Tibial artery (tissue), 4 donors: ENCODE measurements at places on chromosomes 7 and 10.

- DNase-seq = peak; percentile 21
Measured at GRCh38 chr7:28627263-28627653, 214.9 kb downstream of the CREB5 start.

- no peak for DNase-seq
Measured at GRCh38 chr10:124369066-124369465, 49.7 kb downstream of the OAT start.

- DNase-seq = no peak
Measured at GRCh38 chr7:102416406-102416805, 17.0 kb upstream of the ORAI2 start.

DNA sequence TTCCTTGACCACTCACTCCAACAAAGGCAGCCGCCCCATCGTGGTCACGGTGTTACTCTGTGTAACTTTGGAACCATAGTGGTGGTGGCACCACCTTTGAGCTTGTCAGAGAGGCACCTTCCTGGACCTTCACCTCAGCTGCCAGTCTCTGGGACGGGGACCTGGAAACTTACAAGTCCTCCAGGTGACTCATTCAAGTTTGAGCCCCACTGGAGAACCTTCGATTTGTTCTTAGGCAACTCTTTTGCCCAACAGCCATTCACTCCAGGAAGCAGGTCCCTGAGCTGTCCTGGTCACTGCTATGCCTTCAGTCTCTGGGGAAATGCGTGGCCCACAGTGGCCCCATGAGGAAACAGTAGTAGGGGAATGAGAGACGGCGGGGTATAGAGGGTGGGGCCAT lies 17.2 kb downstream of the STX1A start:
- no peak for DNase-seq

- DNase-seq = no peak
Measured at GRCh38 chr10:116207690-116208089, 65.3 kb downstream of the GFRA1 start.

DNA sequence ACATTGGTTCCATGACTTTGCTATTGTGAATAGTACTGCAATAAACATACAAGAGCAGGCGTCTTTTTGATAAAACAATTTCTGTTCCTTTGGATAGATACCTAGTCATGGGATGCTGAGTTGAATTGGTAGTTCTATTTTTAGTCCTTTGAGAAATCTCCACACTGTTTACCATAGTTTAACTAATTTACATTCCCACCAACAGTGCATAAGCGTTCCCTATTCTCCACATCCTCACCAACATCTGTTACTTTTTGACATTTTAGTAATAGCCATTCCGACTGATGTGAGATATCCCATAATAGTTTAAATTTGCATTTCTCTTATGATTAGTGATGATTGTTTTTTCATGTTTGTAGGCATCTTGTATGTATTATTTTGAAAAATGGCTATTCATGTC lies 707.0 kb downstream of the SORCS1 start:
- no peak for DNase-seq

DNA sequence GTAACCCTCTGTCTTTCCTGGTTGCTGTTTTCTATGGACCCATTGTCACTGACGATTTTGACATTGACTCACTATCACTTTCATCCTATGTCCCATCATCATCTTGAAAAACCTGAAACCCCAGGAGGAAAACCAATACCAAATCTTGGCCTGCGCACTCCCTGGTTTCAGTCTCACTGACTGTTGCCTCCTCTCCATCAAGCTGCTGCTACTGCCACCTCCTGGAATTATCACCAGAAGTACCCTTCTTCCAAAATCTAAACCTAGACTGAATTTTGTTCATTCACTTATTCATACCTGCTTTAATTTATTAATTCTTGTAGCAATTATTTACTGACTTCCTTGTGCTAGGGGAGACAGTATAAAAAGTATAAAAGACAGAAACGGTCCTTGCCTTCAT lies 44.5 kb upstream of the ACBD5 start:
- DNase-seq = no peak

DNA sequence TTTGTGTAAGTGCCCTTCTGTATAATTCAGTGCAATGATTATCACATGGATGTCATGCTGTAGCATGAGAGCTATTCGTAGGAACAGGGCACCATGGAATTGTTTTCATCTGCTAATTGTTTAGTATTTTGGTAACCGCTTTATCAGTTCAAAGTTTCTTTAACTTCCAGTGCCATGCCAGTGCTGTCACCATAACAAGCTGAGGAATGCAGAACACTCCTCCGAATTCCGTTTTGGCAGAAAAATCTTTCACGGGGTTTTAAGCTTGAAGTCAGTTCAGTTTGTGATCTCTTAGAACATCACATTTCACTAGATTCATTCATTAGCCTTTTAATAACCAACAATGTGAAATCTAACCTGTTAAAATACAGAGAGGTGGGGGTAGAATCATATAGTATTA lies 117.2 kb upstream of the SEMA3C start:
- DNase-seq = no peak

- no peak for DNase-seq
Measured at GRCh38 chr10:125543796-125544195, 139.2 kb downstream of the TEX36 start.

DNA sequence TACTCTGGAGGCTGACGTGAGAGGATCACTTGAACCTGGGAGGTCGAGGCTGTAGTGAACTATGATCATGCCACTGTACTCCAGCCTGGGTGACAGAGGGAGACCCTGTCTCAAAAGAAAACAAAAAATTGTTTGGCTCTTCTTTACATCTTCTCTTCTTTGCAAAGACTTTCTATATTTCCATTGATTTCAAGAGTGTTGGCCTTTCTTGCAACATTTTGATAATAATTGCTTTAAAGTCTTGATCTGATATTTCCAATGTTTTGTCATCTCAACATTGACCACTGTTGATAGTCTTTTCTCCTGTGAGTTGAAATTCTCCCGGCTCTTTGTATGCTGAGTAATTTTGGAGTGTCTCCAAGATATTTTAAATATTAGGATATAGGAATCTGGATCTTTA lies 17.8 kb upstream of the CLDN4 start:
- no peak for DNase-seq

- peak; percentile 87 for DNase-seq
Measured at GRCh38 chr7:66187905-66188304, 17.2 kb upstream of the TPST1 start.

- DNase-seq = no peak
Measured at GRCh38 chr10:100403734-100404133, 56.7 kb downstream of the SCD start.

DNA sequence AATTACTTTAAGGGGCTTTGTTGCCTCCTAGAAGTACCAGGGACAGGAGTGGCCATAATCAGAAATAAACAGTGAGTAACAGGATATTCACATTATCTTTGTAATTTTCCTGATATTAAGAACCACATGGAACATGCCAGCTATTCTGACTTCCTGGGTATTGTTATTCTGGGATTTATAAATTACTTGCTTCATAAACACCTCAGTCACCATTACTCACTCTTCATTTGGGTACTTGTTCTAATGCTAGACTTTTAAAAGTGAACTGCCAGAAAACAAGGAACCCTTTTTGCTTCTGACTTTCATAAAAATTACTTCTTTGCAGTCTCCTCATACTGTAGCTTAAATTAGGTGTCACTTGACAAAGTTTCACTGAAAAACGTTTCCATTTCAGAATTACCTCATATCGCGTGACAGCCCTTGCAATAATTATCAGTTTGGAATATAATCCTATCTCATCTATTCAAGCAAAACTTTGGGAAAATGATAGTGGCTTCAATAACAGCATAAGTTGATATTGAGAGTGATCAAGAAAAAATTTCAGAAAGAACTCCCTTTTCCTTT lies 29.8 kb downstream of the CABCOCO1 start:
- no peak for DNase-seq

DNA sequence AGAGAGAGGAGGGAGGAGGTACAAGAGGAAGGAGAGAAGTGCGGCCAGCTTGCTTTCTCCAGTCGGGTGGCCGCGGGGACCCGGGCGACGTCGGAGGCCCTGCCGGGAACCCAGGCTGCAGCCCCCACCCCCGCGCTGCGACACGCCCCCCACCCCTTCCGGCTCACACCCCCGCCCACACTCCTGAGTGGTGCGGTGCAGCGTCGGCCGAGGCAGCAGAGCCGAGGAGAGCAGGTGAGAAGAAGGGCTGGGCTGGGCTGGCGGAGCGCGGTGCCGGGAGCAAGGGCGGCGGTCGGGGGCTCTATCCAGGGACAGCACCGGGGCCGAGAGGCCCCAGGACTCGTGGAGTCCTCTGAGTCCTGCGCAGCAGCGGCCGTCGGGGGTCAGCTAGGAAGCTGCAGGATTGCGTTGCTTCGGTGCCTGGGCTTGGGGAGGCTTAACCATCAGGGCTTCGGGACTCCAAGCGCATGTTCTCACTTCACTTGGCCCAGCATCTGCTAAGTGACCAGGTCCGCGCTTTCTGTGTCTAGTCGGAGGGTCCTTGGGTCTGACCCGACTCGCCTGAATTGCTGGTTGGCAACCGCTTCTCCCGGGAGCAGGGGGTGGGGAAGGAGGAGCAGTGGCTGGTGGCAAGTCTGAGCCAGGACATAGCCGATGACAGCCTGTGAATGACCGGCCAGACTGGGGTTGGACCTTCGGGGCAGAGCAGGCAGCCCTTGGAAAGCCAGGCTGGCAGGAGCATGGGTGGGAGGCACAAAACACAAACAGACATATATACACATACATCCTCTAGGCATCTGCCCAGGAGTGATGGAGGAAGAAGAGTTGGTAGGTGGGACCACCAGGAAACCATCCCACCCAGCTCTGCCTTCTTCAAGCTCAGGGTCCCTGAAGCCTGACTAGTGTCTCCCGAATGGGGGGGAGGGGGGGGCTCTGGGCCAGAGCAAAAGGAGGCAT lies 683 bp downstream of the CHAT start:
- DNase-seq = peak; percentile 55

DNA sequence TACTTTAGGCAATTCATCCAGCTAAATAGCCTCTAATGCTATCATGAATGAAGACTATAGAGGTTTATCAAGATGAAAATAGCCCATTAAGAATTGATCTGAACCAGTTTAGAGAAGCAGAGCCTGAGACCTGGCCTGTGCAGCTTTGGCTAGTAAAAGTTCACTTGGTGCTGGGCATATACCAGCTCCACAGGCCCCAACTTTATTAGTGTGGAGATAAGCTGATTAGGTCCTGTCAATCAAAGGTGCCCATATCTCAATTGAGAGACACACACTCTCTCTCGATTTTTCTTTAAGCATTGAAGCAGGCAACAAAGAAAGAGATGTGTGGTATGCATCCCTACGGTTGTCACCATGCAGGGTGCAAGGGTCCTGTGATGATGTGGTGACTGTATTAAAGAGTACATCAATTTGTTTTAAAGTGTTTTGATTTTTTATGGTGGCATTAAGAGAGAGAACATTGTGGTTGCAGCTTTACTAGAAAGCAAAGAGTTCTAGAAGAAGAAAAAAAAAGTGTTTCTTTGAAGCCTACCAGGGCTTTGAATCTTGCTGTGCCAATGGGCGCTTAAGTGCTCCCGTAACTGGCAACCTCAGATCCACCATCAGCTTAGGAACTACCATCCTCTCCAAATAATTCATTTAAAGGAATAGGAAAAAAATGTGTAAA lies 111.6 kb downstream of the VTI1A start:
- DNase-seq = no peak

GRCh38 chr10:77550378-77550777 lies 87.2 kb downstream of the KCNMA1 start:
- DNase-seq = peak; percentile 62

DNA sequence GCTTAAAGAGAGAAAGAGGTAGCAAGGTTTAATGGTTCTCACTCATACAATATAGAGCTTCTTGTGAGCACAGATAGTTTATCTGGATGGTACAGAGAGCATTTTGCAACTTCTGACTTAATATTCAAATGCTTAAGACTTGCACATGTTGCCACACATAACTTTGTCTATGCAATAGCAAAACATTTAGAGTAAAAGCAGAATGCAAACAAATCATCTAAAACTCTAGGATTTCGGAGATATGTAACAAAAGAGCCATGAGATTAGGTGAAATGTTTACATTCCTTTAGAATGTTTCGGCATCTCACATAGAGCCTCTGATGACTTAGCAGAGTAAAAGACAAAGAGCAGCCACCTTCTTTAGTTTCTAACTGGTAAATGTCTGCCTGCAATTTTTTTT lies 717.1 kb upstream of the LRRN3 start:
- DNase-seq = no peak
